ENCODE measurements at places on chromosomes 11 and 22.

DNA sequence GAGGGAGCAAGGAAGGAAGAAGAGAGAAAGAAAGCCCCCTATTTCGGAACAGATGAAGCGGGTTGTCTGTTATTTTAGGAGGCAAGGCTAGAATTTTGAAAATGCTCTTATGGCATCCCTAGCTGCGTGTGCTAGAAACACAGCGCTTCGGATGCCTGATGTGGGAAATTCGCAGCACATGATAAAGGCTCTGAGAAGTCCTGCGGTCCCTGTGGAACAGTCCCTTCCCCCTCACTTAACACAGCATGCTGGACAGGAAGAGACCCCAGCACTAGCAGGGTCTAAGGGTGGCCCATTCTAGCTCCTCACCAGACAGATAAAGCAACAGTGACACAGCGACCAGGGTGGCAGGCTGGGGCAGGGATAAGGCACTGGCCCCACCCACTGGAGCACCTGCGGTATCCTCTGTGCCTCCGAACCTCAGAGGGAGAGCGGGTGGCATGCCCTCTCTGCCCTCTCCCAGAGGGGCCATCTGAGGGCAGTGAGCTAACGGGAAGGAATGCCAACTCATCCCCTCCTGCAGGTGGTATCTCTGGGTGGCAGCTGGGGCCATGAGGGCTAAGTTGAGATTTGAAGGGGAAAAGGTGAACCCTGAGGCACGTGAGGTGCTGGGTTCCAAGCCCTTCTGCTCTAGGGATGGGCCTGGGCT lies 75.7 kb downstream of the SCUBE1 start:
- no peak for DNase-seq

- no peak for DNase-seq
Measured at GRCh38 chr11:17314904-17315426, 36.6 kb upstream of the NCR3LG1 start.

DNA sequence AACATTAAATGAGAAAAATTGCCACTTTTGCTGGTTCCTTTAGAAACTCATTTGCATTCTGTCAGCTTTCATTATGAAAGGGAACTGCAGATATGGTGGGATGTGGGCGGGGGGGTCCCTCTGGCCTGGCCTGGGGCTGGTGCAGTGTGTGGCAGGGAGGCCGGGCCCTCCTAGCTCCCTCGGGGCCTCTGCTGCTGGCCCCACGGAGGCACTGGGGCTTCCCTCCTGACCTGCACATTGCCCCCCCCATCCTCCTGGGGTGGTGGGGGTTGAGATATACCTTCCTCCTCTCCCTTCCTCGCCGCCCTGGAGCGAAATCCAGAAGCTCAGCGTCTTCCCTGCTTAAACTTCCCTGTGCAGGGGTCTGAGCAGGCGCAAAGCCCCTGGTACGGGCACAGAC lies 1005.9 kb downstream of the BRD1 start:
- no peak for DNase-seq

DNA sequence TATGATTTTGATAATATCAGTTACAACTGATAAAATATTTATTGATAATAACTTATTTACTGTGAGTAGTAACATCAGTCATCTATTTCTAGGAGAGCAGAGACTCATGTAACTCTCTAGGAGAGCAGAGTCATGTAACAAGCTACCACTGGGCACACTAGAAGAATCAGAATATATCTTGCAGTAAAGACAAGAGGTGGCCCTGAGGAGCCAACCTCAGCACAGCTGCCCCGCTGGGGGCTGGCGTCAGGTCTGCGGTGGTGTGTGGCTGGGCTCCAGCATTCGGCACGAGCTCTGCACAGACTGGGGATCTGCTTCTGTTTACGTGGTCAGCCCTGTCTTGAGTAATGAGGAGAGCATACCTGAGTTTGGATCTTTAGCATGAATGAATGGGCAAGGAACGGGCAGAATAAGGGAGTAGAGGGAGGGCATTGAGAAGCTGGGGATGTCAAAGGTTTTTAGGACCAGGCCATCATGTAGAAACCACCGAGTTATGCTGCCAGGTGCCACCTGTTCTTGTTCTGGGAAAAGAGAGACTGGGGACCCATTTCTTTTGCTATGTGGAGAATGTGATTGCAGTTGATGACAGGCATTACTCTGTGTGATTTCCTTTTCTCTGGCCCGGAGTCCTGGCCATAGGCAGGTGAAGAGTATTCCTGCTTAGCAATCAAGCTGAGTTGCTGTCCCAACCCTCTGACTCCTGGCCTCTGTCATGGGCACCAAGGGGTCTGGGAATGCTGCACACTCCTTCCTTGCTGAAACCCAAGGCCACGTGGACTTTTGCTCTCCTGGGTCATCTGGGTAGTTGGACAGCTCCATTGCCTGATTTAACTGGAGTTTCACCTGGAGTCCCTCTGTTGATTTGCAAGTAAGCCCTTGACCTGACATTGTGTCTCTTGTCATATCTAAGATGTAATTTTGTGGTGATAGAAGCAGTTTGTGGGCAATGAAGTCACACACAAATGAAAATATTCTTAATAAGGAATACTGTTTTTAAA lies 50.9 kb upstream of the HEPHL1 start:
- DNase-seq: no peak

GRCh38 chr11:134464981-134465730 lies 53.1 kb upstream of the B3GAT1 start:
- no peak for DNase-seq

DNA sequence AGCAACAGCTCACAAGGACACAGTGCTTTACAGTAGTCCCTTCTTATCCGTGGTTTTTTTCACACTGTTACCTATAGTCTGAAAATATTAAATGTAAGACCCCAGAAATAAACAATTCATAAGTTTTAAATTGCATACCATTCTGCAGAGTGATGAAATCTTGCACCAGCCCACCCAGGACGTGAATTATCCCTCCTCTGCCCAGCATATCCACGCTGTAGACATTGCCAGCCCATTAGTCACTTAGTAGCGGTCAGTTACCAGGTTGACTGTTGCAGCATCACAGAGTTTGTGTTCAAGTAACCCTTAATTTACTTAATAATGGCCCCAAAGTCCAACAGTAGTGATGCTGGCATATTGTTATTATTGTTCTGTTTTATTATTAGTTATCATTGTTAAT lies 3.6 kb downstream of the CLTCL1 start:
- DNase-seq: no peak

- no peak for DNase-seq
Measured at GRCh38 chr11:6617315-6617781, 1.9 kb downstream of the TPP1 start.

DNA sequence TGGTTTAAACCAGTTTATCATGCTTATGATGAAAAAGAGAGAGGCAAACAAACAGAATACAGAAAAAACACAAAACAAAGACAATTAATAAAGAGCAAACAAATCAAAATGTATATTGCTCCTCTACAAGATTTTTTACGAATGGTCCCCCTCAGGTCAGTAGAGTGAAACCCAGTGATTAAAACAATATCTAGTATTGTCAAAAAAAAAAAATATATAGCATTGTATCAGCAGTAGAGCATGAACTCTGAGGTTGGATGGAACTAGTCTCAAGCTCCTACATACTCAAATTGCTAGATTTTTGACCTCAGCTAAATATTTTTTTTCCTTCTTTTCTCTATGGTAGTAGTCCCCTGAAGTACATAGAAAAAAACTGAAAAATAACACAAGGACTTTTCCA lies 290.3 kb upstream of the LUZP2 start:
- no peak for DNase-seq

All from anterior cingulate cortex (tissue), 58 donors.